ENCODE measurements at places on chromosomes 1 and 21. TPM values are rescaled to one million over a fixed set of nuclear protein-coding genes. Genes with fewer than 3 reads are reported as not detected.

The S100A9 gene
- total RNA-seq: not detected

The SERPINC1 gene
- 0.18 TPM for total RNA-seq

GRCh38 chr1:17502326-17502778 is 37.1 kb upstream of the ARHGEF10L start:
- peak; percentile 14 for DNase-seq

GRCh38 chr1:161069241-161069640 is 450 bp downstream of the ARHGAP30 start:
- no peak for DNase-seq

GRCh38 chr1:43220905-43221778 is 48.6 kb upstream of the TMEM125 start:
- no peak for DNase-seq

- DNase-seq: no peak
These were observed 818.9 kb downstream of the KCNT2 start for GRCh38 chr1:195789321-195789720.

GRCh38 chr1:43968348-43968948 is 1.4 kb upstream of the DPH2 start:
- DNase-seq: no peak

DNA sequence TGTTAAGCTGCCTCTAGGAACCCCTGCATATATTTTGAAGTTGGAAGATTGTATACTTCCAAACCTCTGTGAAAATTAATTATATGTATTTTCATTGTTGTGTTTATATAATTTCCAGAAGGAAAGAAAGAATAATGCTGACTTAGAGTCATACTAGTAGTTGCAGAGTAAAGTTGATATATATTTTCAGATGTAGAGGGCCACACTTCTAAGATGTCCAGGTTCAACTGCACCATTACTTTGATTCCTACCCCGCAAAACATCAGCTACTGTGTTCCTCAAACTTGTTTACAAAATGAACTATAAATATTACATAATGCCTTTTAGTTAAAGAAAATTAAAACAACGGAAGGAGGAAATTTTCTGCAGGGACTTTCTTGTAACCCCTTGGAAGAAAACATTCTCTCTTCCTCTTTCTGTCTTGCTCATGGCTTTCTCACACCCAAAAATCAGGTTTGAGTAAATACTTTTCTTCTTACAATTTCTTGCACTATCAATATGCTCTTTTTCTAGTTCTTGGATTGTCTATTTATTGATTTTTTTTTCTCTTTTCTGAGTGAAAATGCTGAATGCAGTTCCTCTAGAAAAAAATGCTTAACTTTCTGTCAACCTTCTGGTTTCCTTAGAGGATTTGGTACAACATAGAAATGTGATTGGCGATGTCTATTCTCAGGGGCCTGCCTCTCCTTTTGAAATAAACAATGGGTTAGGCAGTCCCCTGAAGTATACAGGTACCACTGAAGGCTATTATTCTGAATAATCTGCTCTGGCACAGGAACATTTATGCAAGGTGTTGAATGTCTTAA is 867.8 kb downstream of the TTLL7 start:
- no peak for DNase-seq

All from glomerular endothelial cell (primary cell).